Endodermal cell (in vitro differentiated cells): ENCODE measurements at places on chromosomes 1 and 21.
A peak's percentile ranks its signal among the peaks of the same experiment; 100 is the strongest.

GRCh38 chr1:199937661-199938060 is 89.8 kb upstream of the NR5A2 start:
- no peak overlapping the region for H3K27ac ChIP-seq
- no peaks in the 10 kb centered on the region for H3K4me1 ChIP-seq
- H3K36me3 ChIP-seq, result no peaks in the 10 kb centered on the region

DNA sequence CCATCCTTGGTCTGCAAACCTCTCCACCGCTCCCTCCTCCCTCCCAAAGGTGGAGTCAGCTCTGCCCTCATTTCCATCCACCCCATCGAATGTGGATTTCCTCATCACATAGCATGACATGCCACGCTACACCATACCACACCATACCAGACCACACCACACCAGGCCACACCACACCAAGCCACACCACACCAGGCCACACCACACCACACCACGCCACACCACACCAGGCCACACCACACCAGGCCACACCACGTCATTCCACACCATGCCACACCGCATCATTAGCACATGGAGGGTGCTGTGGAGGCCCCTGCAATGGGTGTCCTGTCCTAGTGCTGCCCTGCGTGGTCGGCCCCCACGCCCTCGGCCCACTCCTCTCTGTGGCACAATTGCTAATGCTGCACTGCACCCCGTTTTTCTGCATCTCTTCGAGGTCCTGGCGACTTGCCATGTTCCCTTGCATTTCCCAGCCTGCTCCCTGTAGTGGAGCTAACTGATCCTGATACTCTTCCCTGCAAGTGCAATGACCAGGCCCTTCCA is 11.3 kb downstream of the DFFB start:
- H3K27me3 ChIP-seq, result no peaks in the 10 kb centered on the region
- no peak overlapping the region for H3K27ac ChIP-seq
- no peak overlapping the region for H3K4me3 ChIP-seq
- H3K4me1 ChIP-seq, result no peaks in the 10 kb centered on the region
- no peaks in the 10 kb centered on the region for H3K36me3 ChIP-seq
- DNase-seq, result no peak

DNA sequence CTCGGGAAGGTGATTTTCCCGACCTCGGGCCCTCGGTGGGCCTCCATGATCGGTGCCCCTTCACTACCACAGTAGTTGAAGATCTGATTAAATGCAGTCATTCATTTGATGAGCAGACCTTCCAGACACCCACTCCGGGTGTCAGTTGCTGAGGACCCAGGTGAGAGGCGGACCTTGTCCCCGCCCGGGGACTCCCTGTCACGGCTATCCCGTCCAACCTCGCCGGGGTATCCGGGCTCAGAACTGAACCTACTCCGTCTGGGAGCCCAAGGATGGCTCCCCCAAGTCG is 22.6 kb downstream of the RNU1-3 start:
- peak overlapping the region; percentile 5 for H3K27ac ChIP-seq
- no peaks in the 10 kb centered on the region for H3K36me3 ChIP-seq
- peaks cover 6% of the 10 kb centered on the region for H3K4me1 ChIP-seq
- peaks cover 8% of the 10 kb centered on the region for H3K27me3 ChIP-seq

- H3K27ac ChIP-seq, result no peak overlapping the region
- no peak for DNase-seq
- H3K36me3 ChIP-seq, result no peaks in the 10 kb centered on the region
Measured at GRCh38 chr1:95426772-95427171, 192.8 kb downstream of the RWDD3 start.

DNA sequence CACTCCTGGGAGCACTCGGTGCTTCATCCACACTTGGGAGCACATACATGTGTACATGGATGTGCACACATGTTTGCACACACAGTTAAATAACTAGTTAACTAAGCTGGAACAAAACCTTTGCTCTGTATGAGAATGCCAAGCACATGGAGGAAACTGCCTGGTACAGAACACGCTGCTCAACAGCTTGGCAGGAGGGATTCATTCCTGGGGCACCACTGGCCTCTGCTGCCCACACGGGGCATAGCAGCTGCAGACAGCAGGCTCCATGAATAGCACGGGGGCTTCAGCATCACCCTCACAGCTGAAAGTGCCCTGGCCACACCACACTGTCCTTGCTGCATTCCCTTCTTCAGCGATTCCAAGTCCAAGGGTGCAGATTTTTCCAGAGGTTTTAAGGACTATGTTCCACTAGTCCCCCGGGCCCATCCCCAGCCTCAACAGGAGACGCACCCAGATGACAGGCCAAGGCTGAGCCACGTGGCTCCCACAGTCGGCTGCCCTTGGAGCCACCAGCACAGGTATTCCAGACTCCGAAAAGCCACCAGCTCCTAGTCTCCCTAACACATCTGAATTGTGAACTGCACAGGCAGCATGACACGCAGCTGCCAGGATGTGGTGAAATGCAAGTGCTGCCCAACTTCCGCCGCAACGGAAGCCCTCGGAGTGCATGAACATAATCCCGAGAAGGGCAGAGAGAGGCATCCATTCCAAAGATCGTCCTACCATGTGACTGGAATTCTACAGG is 16.9 kb downstream of the NPHP4 start:
- no peaks in the 10 kb centered on the region for H3K27me3 ChIP-seq
- no peaks in the 10 kb centered on the region for H3K36me3 ChIP-seq
- no peak overlapping the region for H3K27ac ChIP-seq
- peak; percentile 86 for DNase-seq
- H3K4me1 ChIP-seq, result no peaks in the 10 kb centered on the region

DNA sequence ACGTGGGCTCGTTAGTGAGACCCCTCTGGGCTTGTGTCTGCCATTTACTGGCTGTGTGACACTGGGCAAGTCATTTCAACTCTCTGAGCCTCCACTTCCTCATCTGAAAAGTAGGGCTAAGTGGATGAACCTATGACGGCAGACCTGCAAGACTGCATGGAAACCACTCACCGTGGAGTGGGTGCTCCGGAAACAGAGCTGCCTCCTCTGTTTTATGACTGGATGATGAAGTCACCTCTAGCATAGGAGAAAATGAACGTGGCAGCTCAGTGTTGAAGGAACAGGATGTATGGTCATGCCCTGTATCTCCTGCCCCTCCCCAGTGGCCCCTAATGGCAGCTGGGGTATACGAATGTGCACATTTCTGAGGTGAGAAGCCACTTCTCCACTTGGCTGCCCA is 40.5 kb downstream of the STPG1 start:
- no peak for DNase-seq
- H3K27me3 ChIP-seq, result no peaks in the 10 kb centered on the region
- H3K4me1 ChIP-seq, result peaks cover 4% of the 10 kb centered on the region
- H3K36me3 ChIP-seq, result no peaks in the 10 kb centered on the region
- no peak overlapping the region for H3K27ac ChIP-seq
- no peak overlapping the region for H3K4me3 ChIP-seq

DNA sequence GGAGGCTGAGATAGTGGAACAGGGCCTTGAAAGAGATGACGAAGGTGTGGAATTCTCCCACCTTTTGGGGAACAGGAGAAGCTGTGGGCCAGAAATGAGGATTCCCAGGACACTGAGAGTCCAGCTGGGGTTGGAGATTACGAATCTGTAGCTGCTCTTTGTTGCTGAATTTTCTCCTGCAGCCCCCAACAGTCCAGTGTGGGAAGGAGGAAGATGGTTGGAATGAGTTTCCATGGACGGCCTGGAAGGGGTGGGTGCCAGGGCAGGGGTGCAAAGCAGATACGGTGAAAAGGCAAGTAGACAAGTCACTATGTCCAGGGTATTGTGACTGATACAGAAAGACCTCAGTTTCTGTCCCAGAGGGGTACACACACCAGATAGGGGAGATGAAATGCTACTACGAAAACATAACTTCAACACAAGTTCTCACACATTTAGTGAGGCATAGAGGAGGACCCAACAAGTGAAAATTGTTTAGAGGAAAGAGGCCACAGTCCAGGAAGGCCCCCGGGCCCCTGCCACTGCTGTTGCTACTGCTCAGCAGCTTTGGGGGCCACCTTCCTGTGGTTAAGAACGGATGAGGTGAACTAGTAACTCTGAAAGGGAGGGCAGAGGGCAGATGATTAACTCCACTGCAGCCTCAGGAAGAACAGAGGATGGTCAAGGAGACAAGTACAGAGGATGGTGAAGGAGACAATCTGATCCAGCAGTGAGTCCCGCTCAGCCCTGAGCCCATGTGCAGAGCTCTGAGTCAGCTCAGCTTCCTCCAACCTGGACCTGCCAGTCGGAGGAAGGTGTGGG is 7.3 kb downstream of the CD244 start:
- H3K4me3 ChIP-seq, result no peak overlapping the region
- H3K4me1 ChIP-seq, result no peaks in the 10 kb centered on the region
- H3K27me3 ChIP-seq, result no peaks in the 10 kb centered on the region

GRCh38 chr21:36229181-36229580 is 72.6 kb downstream of the DOP1B start:
- no peak overlapping the region for H3K4me3 ChIP-seq
- H3K27me3 ChIP-seq, result no peaks in the 10 kb centered on the region
- DNase-seq, result no peak
- H3K27ac ChIP-seq, result no peak overlapping the region

DNA sequence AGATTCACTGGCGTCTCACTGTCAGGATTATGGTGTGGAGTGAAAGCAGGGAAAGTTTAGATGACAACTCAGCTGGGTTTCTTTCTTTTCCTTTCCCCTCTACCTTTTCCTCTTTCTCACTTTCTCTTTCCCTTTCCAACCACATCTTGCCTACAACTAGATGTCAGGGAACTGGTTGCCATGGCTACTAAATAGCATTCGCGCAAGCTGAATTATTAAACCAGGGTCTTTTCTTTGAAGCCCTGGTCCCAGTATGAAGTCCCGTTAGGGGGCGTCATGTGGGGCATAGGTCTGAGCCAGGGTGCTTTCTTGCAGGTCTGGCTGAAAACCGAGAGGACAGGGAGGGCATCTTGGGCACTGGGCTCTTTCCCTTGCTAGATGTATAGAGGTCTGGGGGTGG is 168.4 kb upstream of the CACNA1E start:
- no peaks in the 10 kb centered on the region for H3K4me1 ChIP-seq
- no peak overlapping the region for H3K4me3 ChIP-seq
- no peaks in the 10 kb centered on the region for H3K36me3 ChIP-seq
- peaks cover 91% of the 10 kb centered on the region for H3K27me3 ChIP-seq
- DNase-seq, result peak; percentile 56

GRCh38 chr1:153288634-153289275 is 24.0 kb downstream of the PGLYRP3 start:
- H3K4me1 ChIP-seq, result no peaks in the 10 kb centered on the region
- H3K4me3 ChIP-seq, result no peak overlapping the region
- no peaks in the 10 kb centered on the region for H3K36me3 ChIP-seq
- no peak overlapping the region for H3K27ac ChIP-seq

DNA sequence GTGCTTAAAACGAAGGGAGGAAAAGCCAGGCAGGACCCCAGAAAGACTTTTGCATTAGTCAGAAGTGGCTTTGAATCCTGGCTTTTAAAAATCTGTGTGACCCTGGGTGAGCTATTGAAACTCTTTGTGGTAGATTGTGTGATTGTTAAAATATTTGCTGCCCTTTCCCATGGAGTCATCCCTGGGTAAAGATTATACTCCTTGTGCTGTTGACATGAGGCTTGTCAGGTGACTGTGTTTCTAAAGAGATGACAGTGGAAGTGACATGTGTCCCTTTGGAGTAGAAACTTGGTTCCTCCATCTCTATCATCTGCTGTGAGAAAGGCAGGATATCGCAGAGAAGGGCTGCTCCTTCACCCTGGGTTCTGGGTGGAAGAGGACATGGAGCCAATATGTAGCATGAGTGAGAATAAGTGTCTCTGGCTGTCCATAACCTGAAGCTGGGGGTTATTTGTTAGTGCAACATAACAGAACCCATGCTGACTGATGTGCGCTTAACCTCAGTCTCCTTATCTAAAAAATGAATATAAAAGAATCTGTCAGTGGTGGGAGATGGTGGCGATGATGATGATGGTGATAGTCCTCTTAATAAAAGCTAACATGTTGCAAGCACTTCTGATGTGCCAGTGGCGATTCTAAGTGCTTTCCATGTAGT is 187.6 kb downstream of the RHOU start:
- H3K4me3 ChIP-seq, result no peak overlapping the region
- no peak for DNase-seq
- H3K36me3 ChIP-seq, result no peaks in the 10 kb centered on the region
- peaks cover 7% of the 10 kb centered on the region for H3K27me3 ChIP-seq
- no peak overlapping the region for H3K27ac ChIP-seq
- H3K4me1 ChIP-seq, result no peaks in the 10 kb centered on the region

DNA sequence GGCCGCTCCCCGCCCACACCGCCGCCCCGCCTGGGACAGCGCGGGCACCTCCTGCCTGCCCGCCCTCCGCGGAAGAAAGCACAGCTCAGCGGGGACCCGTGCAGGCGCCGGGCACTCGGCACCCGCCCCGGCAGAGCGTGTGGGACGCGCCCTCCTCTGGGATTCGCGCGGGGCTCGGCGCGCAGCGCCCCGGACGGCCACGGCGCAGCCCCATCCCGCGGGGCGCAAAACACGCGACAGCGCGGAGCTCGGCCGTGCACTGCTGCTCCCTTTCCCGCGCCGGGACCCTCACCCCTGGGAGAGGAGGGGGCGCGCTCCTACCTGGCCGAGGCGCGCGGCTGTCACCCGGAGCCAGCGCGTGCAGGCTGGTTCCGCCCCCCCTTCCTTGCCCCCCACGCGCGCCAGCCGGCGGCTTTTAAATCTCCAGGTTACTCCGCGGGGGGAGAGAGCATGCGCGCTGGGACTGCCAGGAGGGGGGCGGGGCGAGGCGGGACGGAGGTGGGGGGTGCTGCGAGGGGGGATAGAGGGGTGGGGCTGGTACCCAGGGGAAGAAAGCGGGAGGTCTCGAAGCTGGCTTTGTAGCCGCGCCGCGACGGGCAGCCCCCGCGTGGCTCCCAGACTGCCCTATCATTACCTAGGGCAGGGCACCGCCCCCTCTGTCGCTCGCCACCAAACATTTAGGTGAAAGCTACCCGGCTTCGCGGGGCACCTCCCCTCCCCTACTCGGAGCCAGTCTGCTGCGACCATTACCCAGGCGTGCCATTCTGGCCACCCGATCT is at the start of gene SLC45A3:
TSS of gene SLC45A3 (minus strand) at position 437 of the 779 bp plus-strand sequence. CDS start 15,853 bp downstream, outside the sequence.
- H3K27me3 ChIP-seq, result peaks cover 12% of the 10 kb centered on the region
- peak; percentile 85 for DNase-seq
- H3K4me1 ChIP-seq, result peaks cover 16% of the 10 kb centered on the region
- peak within 1 kb of the TSS; percentile 81 for H3K4me3 ChIP-seq

GRCh38 chr1:246008363-246008831 is 498.7 kb downstream of the SMYD3 start:
- DNase-seq, result no peak
- no peak overlapping the region for H3K27ac ChIP-seq
- no peak overlapping the region for H3K4me3 ChIP-seq
- no peaks in the 10 kb centered on the region for H3K4me1 ChIP-seq

DNA sequence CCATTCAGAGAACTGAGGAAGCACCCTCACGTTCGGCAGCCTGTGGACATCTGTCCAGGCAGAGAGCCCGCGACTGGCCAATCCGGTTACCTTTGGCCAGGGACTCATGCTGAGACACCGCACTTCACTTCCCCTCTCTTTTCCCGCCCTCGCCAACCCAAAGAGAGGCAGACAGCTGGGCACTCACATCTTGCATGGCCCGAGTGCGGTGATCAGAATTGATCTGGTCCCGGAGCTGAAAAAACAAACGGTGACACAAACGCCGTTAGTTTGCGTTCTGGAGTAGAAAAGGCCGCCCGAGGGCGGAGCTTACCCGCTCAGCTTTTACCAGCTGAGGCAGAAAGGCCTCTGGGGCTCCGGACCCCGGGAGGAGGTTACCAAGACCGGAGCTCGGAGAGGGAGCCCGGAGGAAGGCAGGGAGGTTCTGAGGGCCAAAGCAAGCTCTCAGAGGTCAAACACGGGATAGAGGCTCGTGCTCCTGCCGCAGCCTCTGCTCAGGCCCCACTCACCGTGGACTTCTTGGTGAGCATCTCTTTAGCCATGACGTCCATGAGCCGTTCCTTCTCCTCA is 376 bp downstream of the SF3A3 start:
- H3K4me3 ChIP-seq, result peak overlapping the region; percentile 95
- no peaks in the 10 kb centered on the region for H3K27me3 ChIP-seq
- H3K36me3 ChIP-seq, result peaks cover 45% of the 10 kb centered on the region
- H3K4me1 ChIP-seq, result no peaks in the 10 kb centered on the region
- H3K27ac ChIP-seq, result peak overlapping the region; percentile 66
- DNase-seq, result peak; percentile 73
